Stimulated activated CD4-positive, alpha-beta T cell treated with anti-CD3 and anti-CD28 coated beads, Interleukin-1b, Interleukin-23, amount 100 ng/mL, for 24 hours (primary cell): ENCODE measurements at places on chromosomes 6 and 20.

GRCh38 chr20:13420625-13421024, 199.6 kb downstream of the ISM1 start:
- no peak for DNase-seq

DNA sequence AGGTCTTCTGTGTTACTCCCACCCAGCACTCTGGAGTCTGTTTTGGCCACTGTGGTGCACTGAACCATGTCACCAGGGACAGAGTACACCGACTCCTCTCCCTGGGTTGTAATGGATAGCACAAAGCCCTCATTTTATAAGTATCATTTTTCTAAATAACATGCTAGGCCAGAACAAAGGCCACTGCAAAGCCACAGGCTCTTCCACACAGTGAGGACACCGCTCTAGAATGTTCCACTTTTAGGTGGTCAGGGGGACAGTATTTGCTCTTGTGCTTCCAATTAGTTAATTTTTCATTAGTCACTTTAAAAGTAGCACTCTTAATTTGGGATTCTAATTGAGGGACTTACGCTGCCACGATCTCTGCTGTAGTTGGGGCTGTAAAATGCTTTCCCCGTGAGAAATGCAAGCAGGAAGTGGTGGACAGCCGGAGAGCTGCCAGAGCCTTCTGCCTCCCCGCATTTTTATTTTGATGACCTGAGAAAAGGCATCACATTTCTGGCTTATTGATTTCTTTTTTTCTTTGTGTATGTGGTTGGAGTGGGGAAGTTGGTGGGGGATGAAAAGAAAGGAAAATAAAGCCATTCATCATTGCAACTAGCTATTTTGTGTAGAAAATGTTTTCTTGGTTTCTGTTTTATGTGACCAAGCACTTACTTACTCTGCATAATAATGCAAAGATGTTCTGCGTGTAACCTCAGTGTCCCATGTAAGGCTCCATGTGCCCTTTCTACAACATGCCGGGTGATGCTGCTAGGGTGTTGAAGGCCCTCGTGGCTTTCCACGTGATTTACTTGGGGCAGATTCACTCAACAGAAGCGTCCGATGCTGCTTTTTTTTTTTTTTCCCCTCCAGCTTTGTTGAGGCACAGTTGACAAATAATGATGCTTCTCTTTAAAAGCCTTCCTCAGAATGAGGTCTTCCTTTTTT, 195.9 kb downstream of the SASH1 start:
- no peak for DNase-seq

DNA sequence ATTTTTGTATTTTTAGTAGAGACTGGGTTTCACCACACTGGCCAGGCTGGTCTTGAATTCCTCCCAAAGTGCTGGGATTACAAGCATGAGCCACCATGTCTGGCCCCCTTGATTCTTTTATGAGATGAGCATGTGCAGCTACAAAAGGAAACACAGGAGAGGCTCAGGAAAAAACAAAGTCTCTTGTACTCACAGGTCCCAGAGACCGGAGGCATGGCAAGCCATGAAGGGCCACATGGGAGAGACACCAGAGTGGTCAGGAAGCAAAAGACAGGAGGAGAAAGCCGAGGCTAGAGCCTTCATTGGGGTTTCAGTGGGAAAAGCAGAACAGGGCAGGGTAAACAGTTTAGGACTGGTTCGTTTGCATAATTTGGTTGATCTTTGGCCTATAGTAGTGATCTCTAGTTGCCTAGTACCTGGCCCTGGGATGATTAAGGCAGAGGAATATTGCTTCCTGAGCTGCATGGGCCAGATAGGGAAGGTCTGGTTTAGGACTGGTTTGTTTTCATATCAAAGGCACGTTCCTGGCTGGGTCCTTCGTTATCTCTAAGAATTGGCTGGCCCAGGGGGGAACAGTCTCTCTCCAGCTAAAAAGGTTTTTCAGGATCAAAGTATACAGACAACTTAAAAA, 48.2 kb upstream of the PRND start:
- DNase-seq: no peak

DNA sequence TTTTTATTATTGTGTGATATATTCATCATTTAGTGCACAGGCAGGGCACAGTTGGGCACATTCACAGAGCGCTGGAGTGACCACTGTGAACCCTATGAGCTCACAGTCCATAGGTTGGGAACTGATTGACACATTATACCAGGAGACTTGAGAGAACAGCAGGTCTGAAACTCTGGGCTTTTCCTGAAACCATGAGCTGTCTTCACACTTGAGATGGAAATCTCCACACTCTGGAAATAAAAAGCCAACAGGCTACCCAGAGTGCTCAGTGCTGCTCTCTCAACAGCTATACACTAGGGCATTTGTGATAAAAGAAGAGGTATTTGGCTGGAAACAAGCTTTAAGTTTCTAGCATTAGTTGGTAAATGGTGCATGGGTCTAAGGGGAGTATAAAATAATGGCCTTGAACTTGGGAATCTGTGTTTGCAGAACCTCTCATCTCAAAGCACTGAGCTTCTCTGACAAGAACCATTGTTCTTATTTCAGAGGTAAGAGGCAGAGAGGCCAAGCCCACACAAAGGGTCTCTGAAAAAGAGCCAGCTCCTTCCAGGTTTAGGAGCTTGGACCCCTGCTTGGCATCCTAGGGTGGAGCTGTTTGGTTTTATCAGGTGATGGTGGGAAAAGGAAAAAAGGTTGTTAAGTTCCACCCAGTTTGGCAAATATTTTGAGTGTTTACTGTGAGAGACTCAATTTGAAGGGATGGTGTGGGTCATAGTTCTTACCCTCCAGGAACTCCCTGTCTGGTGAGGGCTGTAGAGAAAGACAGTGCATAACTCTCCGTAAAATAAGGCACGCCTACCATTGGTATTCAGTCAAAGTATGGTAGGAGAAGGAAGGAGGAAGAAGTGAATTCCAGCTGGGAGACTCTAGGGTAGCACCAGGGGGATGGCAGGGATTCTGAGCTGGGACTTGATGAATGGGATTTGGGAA, 14.5 kb downstream of the CHMP4B start:
- no peak for DNase-seq

DNA sequence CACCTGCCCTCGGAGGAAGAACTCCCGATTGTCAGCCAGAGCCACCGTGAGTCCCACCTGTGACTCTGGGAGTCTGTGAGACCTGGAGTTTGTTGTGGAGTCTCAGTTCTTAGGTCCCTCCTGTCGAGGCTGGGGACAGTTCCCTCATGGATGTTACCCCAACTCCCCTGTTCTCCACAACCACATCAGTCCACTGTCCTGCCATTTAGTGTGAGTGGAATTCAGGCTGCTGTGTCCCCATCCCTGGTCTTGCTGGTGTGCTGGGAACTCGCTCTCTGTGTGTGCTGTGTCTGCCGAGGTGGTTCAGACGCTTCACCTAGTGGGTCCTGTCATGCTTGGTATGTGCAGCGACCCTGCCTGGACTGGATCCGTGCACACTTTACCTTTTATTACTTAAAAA, 163.2 kb downstream of the DTNBP1 start:
- DNase-seq: no peak

DNA sequence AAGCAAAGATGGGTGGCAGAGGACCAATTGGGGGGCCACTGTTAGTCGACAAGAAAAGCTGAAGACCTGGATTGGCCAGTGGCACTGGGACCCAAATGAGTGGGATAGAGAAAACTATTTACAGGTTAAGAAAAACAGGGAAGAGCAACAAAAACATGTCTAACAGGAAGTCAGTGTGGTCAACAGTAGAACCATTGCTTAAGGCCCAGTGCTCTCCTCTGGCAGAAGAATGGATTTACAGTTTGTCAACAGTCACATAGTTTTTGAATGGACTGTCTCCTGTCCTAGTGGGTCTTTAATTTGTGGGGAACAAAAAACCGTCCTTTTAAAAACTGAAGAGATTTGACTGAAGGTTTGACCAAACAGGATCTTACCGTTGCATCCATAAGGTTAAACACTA, 12.1 kb upstream of the WTAP start:
- DNase-seq: no peak

DNA sequence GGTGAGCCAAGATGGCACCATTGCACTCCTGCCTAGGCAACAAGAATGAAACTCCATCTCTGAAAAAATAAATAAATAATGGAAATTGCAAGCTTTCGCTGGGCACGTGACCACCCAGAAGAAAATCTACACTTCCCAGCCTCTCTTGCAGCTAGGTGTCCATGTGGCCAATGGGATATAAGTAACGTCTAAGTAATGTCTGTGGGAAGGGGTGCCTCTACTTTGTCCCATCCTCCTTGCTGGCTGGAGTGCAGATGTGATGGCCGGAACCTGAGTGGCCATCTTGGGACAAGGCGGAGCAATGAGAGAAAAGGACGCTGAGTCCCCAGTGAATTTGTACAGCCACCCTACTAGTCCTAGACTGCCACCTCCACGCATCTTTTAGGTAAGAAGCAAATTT, 99.8 kb upstream of the PTPN1 start:
- no peak for DNase-seq

DNA sequence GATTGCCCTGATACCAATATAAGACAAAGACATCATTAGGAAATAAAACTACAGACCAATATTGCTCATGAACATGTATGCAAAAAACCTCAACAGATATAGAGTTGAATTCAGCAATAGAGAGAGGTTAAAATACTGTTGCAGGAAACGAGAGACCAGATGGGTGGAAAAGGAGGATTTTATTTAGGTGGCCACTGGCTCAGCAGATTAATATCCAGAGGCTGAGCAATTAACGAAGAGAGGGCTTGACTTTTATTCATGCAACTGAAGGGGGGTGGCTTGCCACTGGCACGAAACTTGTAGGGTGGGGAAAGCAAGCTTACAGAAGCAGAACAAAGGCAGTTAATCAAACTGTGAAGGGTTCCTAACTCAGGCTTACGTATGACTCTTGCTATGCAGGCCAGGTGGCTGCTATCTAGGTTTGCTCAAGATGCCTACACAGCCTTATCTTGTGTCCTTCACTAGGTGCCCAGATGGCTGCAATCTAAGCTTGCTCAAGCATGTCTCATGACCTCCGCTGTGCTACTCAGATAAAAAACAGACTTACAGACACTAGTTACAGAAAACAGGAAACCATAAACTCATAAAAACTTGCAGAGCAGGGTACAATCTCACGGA, 126.4 kb downstream of the MMUT start:
- no peak for DNase-seq

GRCh38 chr6:101146389-101146788, 247.1 kb upstream of the GRIK2 start:
- no peak for DNase-seq

GRCh38 chr6:89678531-89678930, 40.0 kb upstream of the LYRM2 start:
- no peak for DNase-seq

DNA sequence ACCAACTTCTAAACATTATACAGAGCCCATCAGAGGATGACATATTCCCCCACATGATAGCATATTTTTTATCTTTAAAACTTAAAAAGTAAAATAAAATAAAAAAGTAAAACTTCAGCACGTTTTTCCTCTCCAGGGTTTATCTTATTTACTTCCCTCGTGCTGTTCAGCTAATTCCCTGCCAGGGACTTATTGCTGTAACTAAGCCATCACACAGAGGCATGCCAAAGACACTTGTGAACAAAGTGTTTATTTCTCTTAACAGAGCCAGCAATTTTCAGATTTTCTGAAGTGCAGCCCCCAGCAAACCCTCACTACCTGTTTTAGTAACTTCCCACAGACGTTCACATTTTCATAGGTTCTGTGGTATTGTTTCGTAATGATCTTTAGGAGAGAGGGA, 293.8 kb downstream of the ZNF217 start:
- no peak for DNase-seq

GRCh38 chr20:44151621-44152416, 35.2 kb downstream of the JPH2 start:
- DNase-seq: no peak

GRCh38 chr6:20349225-20349624, 52.5 kb upstream of the E2F3 start:
- DNase-seq: no peak

DNA sequence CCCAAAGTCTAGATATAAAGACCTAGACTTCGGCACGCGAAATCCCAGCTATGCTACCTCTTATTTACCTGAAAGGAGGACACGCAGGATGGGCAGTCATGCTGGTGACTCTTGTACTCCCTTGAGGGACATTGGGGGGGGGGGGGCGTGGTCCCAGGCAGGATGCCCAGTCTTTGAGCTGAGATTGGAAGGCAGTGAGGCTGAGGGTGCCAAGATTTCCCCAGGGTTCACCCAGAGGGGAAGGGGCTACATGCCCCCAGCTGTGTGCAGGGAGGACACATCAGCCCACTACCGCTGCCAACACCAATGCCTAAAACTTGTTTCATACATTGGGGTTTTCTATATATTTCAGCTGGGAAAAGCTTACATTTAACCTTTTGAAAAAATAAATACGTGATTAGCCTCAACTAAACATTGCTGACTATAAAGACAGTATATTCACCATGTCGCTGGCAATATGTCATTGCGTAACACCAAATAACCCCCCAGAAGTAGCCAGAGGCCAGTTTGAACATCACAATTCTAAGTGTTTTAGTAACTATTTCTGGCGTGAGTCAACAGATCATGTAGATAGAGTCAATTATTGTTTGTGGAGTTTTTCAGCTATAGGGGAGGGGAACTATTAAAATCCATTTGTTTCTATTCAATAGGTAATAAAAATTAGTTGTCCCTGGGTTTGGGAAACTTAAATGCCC, 21.6 kb downstream of the MGME1 start:
- DNase-seq: no peak

DNA sequence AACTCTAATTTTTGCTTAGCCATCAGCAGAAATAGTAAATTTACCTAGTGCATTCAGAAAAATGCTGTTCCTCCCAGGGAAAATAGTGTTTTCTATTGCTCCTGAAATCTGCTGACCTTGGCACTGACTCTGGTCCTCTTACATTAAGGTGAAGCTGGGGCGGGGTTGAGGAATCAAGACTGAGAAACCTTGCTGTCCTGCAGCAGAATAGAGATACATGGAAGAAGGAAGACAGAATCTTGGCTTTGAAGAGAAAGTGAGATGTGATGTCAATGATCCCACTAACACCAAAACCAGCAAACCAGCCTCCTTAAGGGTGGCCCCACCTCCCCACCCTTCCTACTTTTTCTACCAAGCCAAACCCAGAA, 840 bp upstream of the LY86 start:
- DNase-seq: no peak

- no peak for DNase-seq
These were observed 155.2 kb downstream of the CEBPB start for GRCh38 chr20:50345712-50346373.

DNA sequence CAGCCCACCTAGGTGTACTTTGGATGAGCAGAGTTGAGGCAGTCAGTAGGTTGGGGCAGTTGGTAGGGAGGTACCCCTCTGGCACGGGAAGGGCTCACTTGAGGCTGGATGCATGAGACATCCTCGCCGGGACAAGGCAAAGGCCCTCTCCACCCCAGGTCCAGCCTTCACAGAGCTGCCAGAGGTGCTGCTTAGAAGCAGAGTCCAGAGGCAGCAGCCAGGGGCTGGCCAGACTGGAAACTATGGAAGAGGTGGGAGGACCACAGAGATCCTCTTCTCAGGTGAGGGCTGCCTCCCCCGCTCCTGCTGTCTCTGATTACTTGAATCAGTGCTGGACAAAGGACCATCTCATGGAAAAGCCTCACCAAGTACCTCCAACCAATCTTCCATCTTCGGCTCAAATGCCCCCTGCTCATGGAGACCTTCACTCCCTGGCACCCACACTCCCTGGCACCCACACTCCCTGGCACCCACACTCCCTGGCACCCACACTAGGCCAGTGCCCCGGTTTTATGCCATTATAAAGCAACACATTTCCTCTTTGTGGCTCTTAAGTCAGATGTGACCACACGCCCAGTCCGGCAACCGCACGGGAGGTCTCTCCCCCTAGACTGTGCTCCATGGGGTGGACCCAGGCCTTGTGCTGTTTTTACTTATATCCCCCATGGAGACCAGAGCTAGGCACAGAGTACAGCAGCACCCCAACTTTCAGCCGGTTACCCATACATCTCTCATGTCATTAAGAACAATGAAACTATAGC, 100.1 kb downstream of the YTHDF1 start:
- no peak for DNase-seq
